ENCODE measurements at places on chromosomes 7 and 10.

DNA sequence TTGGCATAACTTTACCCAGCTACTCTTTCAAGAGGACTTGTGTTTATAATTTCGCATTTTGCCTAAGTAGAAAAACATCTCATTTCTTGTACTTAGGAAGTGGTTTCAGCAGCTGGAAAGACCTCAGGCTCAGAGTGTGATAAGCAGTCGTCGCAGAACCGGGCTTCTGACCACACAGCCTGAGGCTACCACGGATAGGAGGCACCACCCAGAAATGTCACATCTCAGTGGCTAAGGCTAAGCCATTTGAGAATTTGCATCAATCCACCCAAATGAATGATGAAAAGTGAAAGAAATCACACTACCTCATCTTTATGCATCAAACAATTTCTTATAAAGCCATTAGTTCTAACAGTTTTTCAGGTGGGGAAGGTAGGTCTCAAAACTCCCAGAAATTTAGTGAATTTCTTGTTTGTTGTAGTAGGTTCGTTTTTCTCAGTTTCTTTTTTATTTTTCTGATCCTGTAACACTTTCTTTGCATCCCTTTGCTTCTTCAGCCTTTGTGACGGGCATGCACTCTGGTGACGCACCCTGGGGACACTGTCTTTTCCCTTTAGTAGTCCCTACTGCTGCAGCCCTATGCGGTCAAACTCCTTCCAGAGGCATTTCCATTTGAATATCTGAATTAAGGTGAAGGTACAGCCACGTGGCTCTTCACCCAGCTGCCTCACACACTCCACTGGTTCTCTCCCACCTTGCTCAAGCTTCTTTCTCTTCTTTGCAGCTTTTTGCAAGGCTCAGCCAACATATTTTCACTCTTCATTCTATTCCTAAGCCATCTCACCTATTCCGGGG is 68.5 kb downstream of the MAP3K8 start:
- no peak for DNase-seq

GRCh38 chr7:125355899-125356298 is 426.3 kb upstream of the POT1 start:
- DNase-seq: no peak

DNA sequence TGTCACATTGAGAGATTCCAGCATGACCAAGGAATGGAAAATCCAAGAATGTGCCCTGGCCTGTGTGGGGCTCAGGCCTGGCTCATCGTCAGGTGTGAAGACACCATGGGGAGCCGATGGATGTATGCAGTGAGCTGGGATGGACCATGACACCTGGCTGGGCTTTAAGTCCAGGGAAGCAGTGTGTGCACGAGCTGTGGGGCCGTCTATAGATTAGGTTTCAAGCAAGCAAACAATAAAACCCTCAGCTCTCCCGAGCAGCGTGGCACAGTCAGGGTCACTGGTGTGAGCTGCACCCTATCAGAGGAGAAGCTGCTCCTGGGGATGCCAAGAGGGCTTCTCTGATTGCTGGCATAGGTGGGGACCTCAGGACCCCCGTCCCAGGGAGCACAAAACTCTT is 50.5 kb upstream of the DLG5 start:
- no peak for DNase-seq

DNA sequence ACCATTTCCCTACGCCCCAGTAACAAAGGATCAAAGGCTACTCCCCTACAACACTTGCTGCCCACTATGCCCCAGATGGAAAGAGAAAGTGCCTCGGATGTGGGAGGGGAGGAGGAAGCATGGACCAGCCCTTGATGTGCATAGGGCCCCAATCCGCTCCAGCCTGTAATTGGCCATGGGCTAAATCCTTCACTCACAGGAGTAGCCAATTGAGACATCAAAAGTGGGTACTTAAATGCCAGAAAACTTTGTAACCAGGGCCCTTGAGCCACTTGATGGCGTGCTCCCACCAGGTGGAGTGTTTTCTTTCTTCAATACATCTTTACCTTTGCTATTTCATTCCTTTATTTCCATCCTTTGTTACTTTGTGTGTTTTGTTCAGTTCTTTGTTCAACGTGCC is 500.5 kb upstream of the LRRN3 start:
- no peak for DNase-seq

GRCh38 chr7:50209461-50210135 is 94.9 kb upstream of the IKZF1 start:
- DNase-seq: no peak

- DNase-seq: no peak
Measured at GRCh38 chr10:26441491-26442214, 3.5 kb downstream of the APBB1IP start.

GRCh38 chr7:50792342-50793119 is 9.8 kb upstream of the GRB10 start:
- peak; percentile 10 for DNase-seq

GRCh38 chr10:43903451-43903850 is 254.8 kb upstream of the ZNF32 start:
- DNase-seq: no peak

DNA sequence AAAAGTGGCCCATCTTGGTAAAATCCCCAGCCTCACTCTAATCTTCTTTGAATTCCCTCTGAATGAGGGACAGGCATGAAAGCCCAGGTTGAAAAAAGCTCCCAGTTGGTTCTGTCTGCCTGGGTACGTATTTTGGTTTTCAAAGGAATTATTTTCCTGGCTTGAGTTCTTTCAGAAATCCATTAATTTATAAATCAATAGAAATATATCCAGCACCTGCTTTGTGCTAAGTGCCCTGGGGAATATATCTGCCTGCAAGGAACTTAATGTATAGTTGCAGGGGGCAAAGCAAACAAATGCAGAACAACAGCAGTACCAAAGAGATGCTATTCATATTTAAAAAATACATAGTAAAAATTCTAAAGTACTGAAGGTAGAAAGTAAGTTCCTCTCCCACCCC is 362.7 kb downstream of the REEP3 start:
- DNase-seq: no peak

DNA sequence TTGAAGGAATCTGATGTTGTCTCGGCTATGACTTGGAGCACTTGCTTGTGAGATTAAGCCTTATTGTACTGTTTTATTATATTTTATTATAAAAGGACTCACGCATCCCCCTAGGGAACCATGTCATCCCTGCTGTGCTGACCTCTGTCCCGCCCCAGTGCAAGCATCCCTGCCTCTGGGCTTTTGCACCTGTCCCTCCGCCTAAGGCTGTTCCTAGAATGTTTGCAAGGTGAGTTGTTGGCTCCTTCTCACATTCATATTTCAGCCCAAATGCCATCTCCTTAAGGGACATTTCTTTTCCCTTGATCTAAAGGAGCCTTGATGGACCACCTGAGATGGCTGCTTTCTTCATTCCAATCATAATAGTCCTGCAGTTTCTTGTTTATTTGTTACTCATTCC is 236.9 kb upstream of the IGFBP3 start:
- DNase-seq: no peak

DNA sequence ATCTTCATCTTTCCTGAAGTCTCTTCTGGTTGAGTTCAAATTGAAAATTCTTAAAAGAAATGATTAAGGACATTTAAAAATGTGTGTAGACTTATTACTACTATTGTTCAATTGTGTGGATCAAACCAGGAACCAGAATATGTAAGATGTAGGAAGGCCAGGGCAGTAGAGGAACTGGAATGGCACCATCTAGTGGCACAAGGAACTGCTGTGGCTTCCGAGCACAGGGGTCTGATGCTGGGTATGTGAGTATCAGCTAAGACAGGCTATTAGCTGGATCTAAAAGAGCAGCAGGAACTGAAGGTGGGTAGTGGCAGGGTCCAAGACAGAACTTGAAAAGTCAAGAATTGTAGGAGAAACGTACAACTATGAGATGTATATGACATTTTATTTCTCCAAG is 247.3 kb downstream of the SEMA3A start:
- no peak for DNase-seq

DNA sequence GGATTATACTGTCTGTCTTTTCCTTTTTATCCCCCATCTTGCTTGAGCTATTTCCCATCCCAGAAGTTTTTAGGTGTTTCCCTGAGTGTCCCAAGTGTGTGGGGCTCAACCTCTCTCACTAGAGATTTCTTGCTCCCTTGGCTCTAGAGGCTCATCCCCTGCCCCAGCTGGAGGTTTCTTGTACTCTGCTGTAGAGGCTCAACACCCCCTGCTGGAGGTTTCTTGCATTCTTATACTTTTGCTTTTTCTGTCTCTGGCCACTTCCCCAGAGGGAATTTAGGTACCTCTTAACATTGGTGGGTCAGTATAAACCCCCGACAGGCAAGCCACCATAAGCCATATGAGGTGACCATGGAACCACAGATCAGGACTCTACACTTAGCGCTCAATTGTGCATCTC is 114.2 kb upstream of the FAM3C start:
- no peak for DNase-seq

GRCh38 chr7:80895056-80895455 is 23.8 kb downstream of the SEMA3C start:
- no peak for DNase-seq

- DNase-seq: no peak
Measured at GRCh38 chr10:46019569-46020343, 10.7 kb downstream of the NCOA4 start.

DNA sequence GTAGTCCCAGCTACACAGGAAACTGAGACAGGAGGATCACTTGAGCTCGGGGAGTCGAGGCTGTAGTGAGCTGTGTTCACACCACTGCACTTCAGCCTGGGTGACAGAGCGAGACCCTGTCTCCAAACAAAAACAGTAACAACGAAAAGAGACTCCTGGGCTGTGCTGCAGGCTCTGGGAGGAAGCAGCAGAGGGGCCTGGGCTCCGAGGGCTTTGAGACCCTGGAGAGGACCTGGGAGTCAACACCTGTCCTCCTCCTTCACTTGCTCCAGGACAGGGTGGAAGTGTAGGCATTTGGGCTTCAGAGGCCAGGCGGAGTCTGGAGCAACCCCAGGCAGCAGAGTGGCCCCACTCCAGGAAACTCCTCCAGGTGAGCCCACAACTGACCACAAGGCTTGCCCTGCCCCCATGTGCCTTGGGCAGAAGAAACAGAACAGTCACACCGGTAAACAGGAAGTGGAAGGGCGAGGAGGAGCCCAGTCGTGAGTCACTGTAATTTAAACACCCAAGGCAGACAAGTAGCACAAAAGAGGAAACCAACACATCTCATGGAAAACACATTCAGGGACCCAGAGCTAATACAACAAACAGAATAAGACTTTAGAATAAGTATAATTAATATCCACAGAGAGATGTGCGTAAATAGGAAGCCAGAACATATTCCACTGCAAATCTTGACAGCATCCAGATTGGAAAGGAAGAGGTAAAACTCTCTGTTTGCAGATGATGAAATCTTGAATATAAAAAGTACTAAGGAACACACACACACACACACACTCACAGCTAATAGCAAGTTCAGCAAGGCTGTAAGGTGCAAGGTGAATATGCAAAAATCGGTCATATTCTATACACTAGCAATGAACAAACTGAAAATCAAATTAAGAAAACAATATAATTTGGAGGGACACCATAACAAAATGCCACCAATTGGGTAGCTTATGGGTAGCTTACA is 20.5 kb upstream of the RASGEF1A start:
- no peak for DNase-seq

DNA sequence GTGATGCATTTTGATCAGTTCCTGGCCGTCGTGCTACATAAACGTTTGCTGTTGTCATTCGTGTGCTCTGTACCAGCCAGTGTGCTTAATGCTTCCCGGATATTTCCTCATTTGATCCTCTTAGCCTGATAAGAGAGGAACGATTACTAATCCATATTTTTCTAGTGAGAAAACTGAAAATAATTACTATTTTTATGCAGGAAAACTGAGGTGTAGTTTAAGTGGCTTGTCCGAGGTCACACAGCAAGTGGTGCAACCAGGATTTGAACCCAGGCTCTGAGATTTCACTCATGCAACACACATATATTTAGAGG is 650 bp upstream of the SORBS1 start:
- no peak for DNase-seq

- no peak for DNase-seq
Measured at GRCh38 chr7:96739609-96740008, 30.0 kb upstream of the SEM1 start.

DNA sequence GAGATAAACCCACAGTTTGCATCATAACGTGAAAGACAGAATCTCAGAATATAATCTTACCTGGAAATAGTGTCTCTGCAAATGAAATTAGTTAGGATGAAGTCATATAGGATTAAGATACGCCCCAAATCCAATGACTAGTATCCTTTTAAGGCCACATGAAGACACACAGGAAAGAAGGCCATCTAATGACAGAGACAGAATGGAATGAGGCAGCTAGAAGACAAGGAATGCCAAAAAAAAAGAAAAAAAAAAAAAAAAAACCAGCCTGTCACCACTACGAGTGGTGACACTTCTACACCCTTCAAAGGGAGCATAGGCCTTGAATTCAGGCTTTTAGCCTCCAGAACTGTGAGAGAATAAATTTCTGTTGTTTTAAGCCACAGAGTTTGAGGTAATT is 82.9 kb downstream of the HYCC1 start:
- no peak for DNase-seq

GRCh38 chr7:132825222-132825621 is 249.0 kb upstream of the PLXNA4 start:
- no peak for DNase-seq

DNA sequence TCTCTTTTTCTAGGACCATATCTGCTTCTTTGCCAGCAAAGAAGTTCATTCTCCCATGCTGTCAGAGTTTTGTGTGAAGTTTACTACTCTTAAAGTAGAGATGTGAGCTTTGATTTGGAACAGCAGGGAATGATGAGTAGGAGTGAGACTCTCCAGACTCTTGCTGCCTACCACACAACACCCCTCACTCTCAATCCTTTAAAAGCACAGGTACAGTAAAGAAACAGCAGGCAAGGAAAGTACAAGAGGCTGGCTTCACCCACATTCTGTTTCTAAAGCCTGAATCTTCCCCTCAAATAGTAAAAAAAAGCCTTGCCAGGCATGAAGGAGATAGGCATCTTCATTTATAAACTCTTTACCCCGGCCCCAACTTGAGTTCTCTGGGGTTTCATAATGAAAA is 97.3 kb downstream of the ARMH3 start:
- DNase-seq: no peak

- peak; percentile 76 for DNase-seq
Measured at GRCh38 chr7:77727936-77728701, 31.9 kb downstream of the RSBN1L start.

- no peak for DNase-seq
Measured at GRCh38 chr7:142968229-142968628, 6.1 kb upstream of the KEL start.

- DNase-seq: no peak
Measured at GRCh38 chr10:31930023-31930751, 1.6 kb upstream of the ARHGAP12 start.

DNA sequence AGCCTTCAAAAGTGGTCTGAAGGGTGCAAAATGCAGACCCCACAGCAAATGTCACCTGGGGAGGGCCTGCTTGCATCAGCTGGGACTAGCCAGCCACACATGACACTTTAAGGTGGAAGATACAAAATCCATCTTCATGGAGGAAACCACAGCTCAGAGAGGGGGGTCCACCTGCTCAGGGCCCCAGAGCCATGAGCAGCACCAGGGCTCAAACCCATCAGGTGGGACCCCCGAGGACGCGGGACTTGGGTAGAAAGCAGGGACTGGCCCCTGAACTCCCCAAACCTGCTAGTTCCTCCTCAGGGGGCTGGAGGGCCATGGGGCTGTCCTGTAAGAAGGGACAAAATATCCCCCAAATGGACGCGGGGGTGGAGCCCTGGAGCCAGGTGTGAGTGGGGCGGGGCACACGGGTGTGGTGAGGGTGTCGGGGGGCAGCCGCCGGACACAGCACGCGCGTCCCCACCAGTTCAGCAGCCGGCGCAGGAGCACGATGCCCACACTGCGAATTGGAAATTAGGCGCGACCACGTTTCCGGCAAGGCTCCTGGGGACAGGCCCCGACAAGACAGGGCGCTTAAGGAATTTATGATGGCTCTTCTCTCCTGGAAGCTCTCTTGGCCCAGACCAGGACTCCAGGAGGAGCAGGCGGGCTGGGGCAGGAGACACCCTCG is 8.0 kb downstream of the PDGFA start:
- no peak for DNase-seq

- no peak for DNase-seq
Measured at GRCh38 chr10:77921395-77921794, 5.2 kb downstream of the DLG5 start.
